ENCODE measurements at places on chromosomes 13 and 19. TPM values are rescaled to one million over a fixed set of nuclear protein-coding genes. Genes with fewer than 3 reads are reported as not detected.

Gene NOVA2
- not detected for total RNA-seq

Gene RGCC
- total RNA-seq = 117 TPM

Gene CGB2
- total RNA-seq = not detected

Gene WDR87
- total RNA-seq = not detected

Gene CCDC70
- not detected for total RNA-seq

Gene SPATA13
- total RNA-seq = 120 TPM

Gene TSC22D1
- total RNA-seq = 33.7 TPM

Gene LYL1
- total RNA-seq = 7.9 TPM

Gene THAP8
- 3.6 TPM for total RNA-seq

Gene SPHK2
- 39.1 TPM for total RNA-seq

Gene PDE4A
- 0.88 TPM for total RNA-seq

Gene DZIP1
- total RNA-seq = not detected

Gene TMPRSS9
- total RNA-seq = not detected

Gene MEF2B
- total RNA-seq = 3.6 TPM

Gene FBXL3
- total RNA-seq = 106 TPM

Gene HRC
- total RNA-seq = not detected

Gene LILRB2
- 0.47 TPM for total RNA-seq

Gene KMT2B
- total RNA-seq = 73.9 TPM

Gene ZNF345
- 19.6 TPM for total RNA-seq

Gene STARD13
- total RNA-seq = not detected

Gene FCER2
- 1.7 TPM for total RNA-seq

Gene ZNF491
- total RNA-seq = 5.0 TPM

Gene PRR19
- total RNA-seq = not detected

Gene FCAR
- not detected for total RNA-seq

Gene UBE2L5
- not detected for total RNA-seq

Gene PCDH17
- total RNA-seq = not detected

Gene CEACAM20
- not detected for total RNA-seq

Gene OR7C1
- total RNA-seq = not detected

Gene CABP5
- not detected for total RNA-seq

Gene SLAIN1
- total RNA-seq = 61.4 TPM

Gene UBE2M
- total RNA-seq = 51.2 TPM

Gene ELANE
- total RNA-seq = not detected

Gene ZNF709
- total RNA-seq = 6.4 TPM

Gene ZNF132
- 10.6 TPM for total RNA-seq

Gene ZNF547
- total RNA-seq = 7.4 TPM

Gene KASH5
- 0.36 TPM for total RNA-seq

Gene C13orf46
- 16.2 TPM for total RNA-seq

Gene ACP7
- not detected for total RNA-seq

Gene TLE6
- 0.30 TPM for total RNA-seq

Gene OLFM4
- total RNA-seq = not detected

Gene ZNF544
- 57.4 TPM for total RNA-seq

Gene IL27RA
- 54.7 TPM for total RNA-seq

Gene MCEMP1
- total RNA-seq = not detected

Gene ZNF534
- total RNA-seq = not detected

Gene A1BG
- total RNA-seq = 26.3 TPM

Gene KLK5
- not detected for total RNA-seq

Data from naive thymus-derived CD8-positive, alpha-beta T cell (primary cell).